ENCODE measurements at places on chromosomes 5 and 9.

DNA sequence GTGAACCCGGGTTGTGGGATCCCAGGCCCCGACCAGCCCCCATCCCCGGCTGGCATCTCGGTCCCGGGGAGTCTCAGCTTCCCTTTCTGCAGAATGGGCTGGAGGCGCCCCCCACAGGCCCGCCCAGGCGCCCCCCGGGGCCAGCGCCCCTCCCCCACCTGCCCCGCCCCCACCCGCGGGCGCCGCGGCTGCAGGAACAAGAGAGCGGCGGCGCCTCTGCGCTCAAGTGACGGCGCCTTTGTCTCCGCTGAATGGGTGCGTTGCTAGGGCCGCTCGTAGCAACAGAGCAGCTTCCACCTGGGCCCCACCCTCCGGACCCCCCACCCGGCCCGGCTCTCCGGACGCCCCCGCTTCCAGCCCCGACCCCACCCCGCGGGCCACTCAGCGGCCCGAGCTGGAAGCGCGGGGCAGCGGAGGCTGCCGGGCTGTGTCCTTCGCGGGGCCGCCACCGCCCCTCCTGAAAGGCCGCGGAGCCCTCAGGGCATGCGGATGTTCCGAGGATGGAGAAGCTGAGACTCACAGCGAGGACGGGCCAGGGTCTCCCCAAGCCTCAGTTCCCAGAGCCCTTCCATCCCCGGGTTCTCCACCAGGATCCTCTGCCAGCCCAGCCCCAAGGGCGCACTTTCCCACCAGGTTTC, 27.5 kb downstream of the ADGRD2 start:
- DNase-seq = no peak

DNA sequence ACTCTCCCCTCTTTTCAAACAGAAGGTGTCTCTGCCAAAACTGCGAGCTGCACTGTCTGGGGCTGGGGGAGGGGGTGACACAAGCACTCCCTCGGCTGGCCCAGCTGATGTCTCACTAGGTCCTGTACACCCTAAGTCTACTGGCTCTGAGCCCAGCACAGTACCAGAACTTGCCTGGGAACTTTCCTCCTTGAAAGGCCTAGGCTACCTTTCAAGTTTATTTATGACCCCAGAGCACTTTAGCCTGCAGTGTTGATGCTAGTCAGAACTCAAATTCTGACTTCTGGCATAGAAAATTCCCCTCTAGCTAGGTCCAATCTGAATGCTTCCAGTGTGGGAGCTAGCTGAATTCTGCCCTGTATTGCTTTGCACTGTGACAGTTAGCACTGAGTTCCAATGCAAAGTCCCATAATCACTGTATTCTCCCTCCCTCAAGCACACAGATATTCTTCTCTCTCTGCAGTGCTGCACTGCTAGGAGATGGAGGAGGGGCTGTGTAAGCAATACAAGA, 10.5 kb downstream of the LURAP1L start:
- no peak for DNase-seq

DNA sequence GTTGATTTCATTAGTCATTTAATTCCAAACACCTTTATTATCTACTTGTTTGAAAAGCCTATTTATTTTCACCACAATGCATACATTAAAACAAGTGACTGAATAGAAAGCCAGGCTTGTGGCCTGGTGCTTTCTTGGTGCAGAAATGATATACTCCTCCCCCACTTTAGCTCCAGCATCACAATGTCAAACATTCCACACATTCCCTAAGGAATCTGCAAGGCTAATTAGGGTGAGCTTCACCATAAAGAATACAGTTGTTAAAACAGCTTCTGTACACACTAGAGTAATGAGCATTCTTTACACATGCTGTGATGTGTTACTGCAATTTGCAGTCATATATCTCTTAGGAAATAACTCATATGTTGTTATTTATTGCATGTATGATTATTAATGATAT, 705.7 kb downstream of the CETN3 start:
- no peak for DNase-seq

DNA sequence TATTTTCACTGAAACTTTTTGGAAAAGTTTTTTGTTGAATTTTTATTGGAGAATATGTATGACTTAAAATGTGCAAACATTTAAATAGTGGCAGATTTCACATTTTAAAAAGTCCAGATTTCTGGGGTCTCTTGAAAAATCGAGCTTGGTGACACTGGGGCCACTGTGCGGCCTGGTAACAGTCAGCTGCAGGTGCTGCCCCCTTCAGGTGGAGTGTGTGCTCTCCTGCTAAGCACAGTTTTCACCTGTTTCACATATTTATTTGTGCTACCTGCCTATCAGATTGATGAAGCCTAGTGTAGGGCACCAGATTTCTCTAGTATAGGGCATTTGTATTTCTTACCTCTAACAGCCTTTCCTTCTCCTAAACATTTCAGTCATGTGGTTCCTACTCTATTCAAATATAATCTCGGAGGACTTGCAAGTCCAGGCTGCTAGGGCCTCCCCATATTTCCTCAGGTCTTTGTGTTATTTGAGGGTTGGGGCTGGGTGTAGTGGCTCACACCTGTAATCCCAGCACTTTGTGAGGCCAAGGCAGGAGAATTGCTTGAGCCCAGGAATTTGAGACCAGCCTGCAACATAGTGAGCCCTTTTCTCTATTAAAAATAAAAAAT, 95.8 kb upstream of the KLF9 start:
- DNase-seq = no peak

DNA sequence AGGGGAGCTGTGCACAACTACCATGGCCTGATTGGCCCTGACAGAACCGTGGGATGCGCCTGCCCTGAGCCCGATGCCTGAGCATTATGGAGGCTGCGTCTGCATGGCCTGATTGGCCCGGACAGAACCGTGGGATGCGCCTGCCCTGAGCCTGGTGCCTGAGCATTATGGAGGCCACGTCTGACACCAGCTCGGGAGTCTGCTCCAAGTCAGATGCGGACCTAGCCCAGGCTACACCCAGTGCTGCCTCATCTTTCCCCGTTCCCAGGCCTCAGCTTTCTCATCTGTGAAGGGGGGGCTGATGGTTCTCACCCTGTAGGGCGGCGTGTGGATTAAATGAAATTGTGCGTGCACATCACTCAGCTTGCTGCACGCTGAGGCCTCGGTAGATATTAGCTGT, 7.3 kb downstream of the CEP72 start:
- DNase-seq = no peak

DNA sequence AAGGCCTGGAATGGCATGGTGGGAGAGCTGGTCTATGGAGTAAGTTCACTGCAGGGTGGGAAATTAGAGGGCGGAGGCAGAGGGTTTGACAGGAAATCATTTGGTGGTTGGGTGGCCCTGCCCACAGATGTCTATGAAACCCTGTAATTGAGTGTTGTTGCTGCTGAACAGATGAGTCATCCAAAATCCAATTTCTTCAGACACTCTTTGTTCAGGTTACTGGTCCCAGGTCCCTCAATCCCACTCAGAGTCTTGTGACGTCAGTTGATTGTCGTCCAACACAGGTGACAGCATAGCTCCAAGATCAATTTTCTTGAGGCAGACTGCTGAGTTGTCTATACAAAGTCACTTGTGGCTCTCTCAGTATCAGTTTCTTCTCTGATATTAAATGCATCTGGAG, 208.6 kb downstream of the GRIA1 start:
- DNase-seq = no peak

DNA sequence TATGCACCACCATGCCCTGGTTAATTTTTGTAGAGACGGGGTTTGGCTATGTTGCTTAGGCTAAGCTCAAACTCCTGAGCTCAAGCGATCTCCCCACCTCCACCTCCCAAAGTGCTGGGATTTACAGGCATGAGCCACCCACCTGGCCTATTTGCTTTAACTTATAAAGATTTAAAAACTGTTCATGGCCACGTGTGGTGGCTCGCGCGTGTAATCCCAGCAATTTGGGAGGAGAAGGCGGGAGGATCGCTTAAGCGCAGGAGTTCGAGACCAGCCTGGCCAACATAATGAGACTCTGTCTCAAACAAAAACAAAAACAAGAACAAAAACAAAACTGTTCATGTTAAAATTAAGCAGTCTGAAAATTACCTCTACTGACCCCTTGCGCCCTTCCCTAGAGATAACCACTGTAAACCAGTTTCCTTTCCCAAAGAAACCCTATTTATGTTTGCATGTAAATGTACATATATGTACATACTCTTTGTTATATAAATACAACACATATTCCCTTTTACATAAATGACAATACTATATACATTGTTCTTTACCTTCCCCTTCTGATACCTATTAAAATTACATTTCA, 1.5 kb downstream of the AK6 start:
- no peak for DNase-seq

GRCh38 chr9:113941056-113941455, 64.9 kb downstream of the ZNF618 start:
- DNase-seq = no peak

DNA sequence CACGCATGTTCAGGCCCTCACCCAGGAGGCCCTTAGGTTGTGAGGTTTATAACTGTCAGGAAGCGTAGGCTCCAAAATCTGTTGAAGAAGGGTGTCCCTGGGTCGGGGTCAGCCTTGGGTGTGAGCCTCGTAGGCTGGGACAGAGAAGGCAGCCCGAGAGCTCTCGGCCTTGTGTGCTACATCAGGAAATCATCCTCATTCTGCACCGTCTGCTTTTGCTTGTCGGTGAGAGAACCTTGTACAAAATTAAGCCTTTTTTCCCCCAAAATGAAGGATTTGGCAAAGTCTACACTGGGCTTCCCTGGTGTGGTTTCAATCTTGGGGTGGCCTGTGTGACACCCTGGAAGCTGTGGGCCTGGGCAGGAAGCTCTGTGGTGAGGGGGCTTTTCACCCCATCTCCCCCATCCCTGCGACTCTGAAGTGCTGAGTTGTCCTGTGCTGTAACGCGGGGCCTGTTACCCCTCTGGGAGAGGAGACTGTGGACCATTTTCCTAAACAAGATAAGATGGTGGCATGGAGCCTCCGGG, 55.3 kb downstream of the AHRR start:
- DNase-seq = no peak

DNA sequence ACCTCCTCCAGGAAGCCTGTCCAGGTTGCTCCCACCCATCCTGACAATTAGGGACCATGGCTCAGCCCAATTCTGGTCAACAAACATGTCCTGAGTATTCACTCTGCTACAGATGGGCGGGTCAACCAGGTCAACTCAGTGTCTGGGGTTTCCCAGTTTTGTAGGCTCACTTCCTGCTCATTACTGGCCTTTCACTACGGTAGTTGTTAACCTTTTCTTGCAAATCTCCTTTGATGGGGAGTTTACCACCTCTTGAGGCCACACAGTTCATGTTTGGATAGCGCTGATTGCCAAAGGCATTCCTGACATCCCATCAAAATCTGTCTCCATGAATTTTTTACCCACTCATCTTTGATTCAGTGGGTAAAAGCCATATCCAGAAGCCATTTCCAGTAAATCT, 13.8 kb downstream of the TMEM8B start:
- DNase-seq = no peak

DNA sequence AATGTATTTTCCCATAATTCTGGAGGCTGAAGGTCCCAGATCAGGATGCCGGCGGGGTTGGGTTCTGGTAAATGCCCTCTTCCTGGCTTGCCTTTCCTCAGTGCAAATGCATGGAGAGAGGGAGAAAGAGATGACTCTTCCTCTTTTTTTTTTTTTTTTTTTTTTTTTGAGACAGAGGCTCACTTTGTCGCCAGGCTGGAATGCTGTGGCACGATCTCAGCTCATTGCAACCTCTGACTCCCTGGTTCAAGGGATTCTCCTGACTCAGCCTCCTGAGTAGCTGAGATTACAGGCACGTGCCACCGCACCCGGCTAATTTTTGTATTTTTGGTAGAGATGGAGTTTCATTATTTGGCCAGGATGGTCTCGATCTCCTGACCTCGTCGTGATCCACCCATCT, 300.0 kb upstream of the TAS2R1 start:
- DNase-seq = no peak

DNA sequence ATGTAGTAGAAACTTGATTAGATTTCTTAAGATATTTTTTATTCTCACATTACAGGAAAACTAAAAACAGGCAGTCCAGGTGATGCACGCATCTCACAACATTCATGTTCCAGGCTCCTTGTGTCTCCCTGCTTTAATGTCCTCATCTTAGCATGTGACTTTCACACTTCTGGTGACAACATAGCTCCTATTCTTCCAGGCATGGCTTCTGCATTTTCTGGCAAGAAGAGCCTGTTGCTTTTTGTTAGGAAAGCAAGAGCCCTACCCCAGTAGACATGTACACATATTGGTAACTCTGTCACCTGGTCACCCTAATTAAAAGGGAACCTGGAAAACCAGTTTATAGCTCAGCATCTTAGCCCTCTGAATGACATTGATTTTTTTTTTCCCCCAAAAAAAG, 92.5 kb downstream of the PPIC start:
- DNase-seq = no peak

GRCh38 chr9:126451316-126451885, 124.8 kb downstream of the MVB12B start:
- DNase-seq = no peak

DNA sequence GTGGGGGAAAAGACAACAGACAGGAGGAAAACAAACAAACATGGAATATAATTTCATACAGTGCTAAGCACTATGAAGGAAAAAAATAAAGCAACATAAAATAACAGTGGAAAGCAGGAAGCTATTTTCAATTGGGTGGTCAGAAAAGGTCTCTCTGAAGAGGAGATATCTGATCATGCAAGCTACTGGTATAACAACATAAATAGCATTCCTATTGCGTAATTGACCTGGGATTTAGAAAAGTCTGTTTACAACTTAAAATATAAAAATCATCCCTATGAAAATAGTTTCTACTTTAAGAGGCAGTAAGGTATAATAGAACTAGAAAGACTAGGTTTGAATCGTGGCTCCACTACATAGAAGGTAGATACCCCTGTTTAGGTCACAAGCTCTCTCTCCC, 61.4 kb downstream of the FBXW11 start:
- DNase-seq = no peak

DNA sequence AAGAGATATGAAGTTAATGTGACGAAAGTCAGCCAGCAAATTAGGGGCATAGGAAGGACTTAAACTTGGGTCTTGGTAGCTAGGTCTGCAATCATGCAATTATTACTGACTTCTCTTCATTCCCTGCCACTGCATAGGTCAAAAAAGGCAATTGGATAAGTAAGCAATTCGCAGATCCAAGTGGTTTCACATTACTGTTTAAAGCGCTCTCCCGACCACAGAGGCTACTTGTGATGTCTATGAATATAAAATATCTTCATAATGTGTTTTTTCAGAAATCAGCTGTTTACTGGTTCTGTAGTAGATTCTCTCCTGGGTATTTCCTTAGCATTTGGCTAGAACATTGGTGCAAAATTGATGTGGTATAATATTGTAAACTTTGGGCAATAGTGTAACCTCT, 174.7 kb upstream of the PTGER4 start:
- DNase-seq = no peak

GRCh38 chr9:98992885-98993569, 49.3 kb downstream of the COL15A1 start:
- DNase-seq = no peak

All from activated naive CD4-positive, alpha-beta T cell (primary cell).